ENCODE measurements at places on chromosomes 2 and 18. TPM values are rescaled to one million over a fixed set of nuclear protein-coding genes. Genes with fewer than 3 reads are reported as not detected.

Gene POTEJ
- total RNA-seq = not detected

Gene NAGK
- total RNA-seq = 57.4 TPM

Gene EVA1A
- 12.3 TPM for total RNA-seq

Gene HOXD10
- total RNA-seq = 7.0 TPM

Gene COLEC11
- total RNA-seq = 0.67 TPM
